HT1080 (cell line): ENCODE measurements at places on chromosomes 13 and 19.
A peak's percentile ranks its signal among the peaks of the same experiment; 100 is the strongest.

DNA sequence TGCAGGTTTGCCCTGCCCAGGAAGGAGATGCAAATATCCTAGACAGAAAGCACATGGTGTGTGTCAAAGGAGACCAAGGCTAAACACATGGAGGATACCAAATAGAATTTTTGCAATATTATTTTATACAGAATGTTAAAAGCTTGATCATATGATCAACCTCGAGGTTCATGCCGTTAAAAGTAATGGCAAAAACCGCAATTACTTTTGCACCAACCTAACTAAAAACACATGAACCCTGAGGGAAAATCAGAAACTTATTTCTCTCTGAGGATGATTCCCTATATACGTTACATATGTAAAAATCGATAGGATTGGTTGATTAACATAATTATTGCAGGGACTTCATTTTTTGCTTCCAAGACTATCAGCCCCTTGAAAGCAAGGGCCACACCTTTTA lies 88.1 kb downstream of the MZT1 start:
- DNase-seq: no peak

DNA sequence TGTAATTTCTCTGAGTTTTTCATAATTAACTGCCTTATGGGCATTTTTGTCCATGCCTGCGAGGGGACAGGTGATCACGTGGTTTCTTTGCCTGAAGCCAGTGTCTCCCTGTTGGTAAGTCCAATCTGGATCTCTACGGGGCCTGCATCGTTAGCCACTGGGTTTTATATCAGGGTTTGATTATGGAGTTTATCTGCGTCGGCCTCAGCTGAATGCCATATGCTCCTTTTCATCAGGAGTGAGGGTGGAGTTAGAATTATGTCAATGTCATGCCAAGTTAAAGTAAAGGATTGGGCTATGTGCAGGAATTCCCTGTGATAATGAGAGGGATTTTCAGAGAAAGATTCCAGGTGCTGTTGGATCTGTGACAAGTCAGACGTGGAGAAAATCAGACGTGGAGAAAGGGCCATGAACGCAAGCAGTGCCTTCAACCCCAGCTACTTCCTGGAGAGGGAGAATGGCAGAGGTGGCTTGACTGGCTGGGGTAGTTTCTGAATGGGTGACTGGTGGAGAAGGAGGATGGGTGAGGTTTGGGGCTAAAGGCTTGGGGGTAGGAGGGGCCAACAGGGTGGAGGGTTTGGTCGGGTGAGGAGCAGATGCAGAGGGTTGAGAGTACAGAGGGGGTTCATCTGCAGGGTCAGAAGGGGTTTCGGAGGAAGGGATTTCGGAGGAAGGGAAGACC lies 24.3 kb downstream of the TMEM255B start:
- no peak for DNase-seq

DNA sequence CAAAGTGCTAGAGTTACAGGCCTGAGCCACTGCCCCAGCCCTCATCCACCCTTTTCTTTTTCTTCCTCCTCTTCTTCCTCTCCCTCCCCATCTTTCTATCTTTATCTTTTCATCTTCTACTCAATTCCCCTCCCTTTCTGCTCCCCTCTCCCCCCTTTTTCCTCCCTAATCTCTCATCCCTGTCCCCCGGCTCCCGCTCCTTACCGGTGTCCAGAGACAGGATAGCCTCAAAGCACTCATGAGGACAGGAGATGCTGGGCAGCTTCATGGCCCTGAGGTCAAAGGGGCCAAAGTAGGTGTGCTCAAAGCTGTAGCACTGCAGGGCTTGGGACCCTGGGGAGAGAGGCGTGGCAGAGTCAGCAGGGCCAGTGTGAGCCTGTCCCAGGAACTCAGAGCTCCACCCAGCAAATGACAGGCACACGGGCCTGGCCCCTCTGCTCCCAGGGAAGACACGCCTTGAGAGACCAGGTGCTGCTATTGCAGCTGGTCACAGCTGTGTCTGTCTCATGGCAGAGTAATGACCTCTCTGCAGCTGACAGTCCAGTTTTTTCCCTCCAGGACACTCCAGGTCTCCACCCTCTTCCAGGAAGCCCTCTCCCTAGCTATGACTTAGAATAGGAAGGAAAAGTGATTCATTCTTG lies 2.6 kb downstream of the LYPD5 start:
- no peak for DNase-seq

- DNase-seq: no peak
Observed at GRCh38 chr13:69050696-69051095, 1056.9 kb upstream of the ATXN8OS start.

GRCh38 chr13:91726671-91727070 lies 328.2 kb downstream of the GPC5 start:
- no peak for DNase-seq

- DNase-seq: no peak
Observed at GRCh38 chr13:98123176-98123575, 19.7 kb upstream of the FARP1 start.

DNA sequence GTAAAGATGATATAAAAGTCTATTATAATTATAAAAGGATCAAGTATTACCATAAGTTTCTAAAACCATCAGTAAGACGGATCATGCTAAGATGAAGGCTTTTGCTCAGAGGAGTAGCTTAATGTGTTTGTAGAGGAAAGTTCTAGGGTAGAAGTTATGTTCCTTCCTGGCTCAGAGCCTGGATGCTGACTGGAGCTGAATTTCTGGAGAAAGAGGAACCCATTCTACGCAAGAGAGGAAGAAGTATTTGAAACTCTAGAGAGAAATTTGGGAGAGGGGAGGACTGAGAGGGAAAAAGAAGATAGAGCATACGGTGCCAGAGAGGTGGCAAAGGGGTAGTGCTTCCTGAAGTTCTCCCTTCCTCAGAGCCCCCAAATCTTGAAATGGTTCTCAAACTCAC lies 51.4 kb upstream of the SGCG start:
- no peak for DNase-seq

GRCh38 chr13:36131222-36131930 lies at the start of gene DCLK1:
DCLK1 (minus strand) TSS chr13:36131382.
- peak; percentile 23 for DNase-seq

- no peak for DNase-seq
Observed at GRCh38 chr19:1084024-1084868, 10.9 kb downstream of the POLR2E start.

GRCh38 chr13:23050126-23050525 lies 130.7 kb upstream of the SGCG start:
- DNase-seq: no peak

DNA sequence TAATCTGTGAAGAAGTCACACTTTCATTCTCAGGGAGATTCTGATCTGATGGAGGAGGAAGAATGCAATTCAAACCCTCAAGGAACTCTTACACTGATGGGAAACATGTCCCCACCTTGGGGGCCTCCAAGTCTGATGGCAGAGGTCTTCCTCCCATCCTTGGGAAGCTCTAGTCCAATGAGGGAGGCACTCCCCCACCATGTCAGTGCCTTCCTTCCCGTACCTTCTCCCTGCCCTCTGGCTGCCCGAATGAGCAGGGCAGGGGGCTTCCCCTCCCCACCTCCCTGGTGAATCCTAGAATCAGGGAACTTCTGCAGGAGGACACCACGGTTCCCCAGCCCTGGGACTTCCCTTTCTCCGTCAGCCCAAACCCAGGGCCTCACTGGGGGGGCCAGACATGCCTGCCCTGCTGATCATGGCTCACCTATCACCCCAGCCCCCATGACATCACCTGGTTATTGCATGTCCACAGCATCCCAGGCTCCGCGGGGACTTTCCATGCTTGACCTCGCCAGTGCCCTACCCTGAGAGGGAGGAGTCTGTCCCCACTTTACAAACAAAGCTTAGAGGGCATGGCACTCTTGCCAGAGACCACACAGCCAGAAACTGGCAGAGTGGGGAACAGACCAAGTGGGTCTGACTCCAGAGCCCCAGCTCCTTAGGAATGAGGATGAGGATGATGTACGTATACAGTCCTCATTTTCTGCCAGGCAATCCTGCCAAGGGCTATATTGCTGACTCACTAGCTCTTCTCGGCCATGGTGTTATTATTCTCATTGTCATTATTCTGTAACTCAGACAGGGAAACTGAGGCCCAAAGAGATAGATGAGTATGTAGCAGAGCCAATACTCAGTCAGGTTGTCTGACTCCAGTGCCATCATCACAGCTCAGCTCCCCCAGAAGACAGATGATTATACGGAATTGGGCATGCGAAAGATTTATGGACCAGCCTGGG lies 9.6 kb upstream of the BCL3 start:
- no peak for DNase-seq

DNA sequence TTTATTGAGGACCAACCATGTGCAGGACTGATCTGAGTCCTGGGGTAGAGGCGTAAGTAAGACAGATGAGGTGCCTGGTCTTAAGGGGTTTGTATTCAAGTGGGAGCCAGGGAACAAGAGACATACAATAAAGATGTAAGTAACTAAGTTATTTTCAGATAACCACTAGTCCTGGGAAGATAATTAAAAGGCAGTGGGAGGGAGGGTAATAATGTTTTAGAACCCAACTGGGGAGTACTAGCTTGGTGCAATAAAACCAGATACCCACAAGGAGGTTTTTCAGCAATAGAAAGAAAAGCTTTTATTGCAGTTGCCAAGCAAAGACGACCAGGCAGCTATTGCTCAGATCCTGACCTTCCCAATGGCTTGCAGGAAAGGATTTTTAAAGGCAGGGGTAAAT lies 893.7 kb downstream of the UQCRFS1 start:
- DNase-seq: no peak

DNA sequence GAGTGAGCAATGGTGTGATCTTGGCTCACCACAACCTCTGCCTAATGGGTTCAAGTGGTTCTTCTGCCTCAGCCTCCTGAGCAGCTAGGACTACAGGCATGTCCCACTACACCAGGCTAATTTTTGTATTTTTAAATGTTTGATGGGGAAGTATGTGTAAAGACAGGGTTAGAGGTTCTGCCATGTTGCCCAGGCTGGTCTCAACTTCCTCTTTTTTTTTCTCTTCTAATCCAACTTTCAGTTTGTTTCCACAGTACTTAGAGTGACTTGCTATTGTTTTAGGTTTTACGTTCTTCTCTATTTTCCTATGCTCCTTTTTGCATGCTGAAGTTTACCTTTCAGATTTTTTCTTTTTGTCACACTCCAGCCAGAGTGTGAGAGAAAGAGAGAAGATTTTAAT lies 1433.0 kb downstream of the UQCRFS1 start:
- no peak for DNase-seq

- no peak for DNase-seq
Observed at GRCh38 chr13:56975647-56976046, 165.1 kb upstream of the PRR20A start.

DNA sequence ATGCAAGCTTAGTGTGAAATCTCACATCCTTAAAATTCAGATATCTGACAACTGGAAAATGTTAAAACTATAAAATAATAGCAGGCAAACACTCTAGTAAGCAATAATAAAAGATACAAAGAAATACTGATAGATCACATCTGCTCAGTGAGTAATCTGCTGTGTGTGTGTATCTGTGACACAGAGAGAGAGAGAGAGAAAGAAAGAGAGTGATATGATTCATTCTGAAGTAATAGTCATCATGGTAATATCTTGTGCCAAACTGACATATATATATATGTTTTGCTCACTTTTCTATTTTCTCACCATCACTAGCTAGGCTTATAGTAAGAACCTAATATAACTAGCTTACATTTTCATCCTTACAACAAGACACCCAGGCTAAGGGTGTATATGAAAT lies 288.0 kb upstream of the SLITRK6 start:
- peak; percentile 62 for DNase-seq

- DNase-seq: no peak
Observed at GRCh38 chr13:106467427-106468122, 67.9 kb downstream of the EFNB2 start.

GRCh38 chr13:99691552-99691951 lies 190.3 kb downstream of the TM9SF2 start:
- no peak for DNase-seq

GRCh38 chr19:44930088-44930487 lies 11.9 kb upstream of the APOC4 start:
- DNase-seq: no peak
